NCI-H187 (cell line): ENCODE measurements at places on chromosomes 11 and 22.
A peak's percentile ranks its signal among the peaks of the same experiment; 100 is the strongest.

DNA sequence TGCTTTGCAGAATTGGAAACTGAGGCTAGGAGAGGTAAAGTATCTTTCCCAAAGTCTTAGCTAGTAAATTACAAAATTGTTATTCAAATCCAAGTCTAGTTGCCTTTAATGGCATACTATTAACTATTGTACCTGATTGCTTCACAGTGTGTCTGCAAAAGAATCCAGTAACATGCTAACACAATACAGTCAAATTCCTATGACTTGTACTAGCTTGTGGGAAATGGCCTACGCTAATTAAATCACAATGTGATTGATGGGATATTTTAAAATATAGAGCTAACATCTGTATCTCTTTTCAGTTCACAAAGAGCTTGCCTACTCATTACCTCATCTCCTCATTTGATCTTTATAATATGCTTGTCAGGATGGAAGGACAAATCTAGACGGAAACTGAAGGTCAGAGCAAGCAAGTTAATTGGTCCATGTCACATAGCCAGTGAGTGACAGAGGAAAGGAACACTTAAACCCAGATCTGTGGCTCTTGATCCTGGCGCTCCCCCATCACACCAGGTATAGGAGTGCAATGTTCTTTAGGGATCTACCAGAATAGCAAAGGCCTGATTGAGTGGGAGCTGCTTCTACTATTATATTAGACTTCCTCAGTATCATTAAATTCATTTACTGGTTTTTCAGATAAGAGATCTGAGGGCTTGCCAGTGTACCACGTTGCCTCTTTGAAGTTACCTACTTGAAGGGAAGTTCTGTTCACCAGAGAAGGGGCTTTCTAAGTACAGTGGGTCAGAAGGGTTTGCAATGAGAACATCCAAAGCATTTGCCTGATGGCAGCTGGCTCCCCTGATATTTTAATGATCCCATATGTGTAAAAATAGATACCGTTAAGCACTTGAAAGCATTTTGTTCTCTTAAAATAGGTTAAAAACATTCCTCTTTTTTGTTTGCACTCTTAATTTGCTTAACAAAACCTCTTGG, 213.6 kb upstream of the SESN3 start:
- DNase-seq, result no peak

- DNase-seq, result no peak
Measured at GRCh38 chr22:23269441-23270211, 89.3 kb downstream of the BCR start.

DNA sequence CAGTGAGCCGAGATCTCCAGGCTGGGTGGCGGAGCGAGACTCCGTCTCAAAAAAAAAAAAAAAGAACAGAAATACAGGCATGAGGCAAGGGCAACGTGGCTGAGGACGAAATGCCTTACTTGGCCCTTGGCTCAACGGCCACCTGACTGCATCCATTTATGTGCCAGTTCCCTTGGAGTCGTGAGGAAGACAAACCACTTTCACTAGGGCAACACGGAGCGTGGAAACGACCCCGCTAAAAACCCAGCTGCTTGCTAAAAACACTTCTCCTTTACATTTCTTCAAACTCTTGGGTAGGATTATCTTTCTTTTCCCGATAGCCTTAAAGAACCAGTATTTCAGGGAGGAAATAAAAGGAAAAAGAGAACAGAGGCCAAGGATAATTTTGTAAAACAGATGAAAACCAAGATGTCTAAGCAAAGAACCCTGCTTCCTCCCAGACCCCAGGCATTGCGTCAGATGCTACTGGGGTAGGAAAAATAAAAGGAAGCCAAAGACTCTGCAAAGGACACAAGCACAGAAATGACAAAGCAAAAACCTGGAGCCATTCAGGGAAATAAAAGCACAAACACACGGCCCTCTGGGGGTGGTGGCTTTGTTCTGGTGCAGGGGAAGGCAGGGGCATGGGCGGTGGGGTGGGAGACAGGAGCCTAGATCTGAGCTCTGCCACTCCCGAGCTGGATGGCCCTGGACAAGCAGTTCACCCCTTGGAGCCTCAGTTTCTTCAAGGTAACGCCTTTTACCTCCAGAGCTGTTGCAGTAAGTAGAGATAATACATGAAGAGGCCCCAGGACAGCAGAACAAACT, 37.0 kb downstream of the PC start:
- DNase-seq, result no peak

GRCh38 chr22:49704345-49705215, 123.1 kb downstream of the BRD1 start:
- no peak for DNase-seq

DNA sequence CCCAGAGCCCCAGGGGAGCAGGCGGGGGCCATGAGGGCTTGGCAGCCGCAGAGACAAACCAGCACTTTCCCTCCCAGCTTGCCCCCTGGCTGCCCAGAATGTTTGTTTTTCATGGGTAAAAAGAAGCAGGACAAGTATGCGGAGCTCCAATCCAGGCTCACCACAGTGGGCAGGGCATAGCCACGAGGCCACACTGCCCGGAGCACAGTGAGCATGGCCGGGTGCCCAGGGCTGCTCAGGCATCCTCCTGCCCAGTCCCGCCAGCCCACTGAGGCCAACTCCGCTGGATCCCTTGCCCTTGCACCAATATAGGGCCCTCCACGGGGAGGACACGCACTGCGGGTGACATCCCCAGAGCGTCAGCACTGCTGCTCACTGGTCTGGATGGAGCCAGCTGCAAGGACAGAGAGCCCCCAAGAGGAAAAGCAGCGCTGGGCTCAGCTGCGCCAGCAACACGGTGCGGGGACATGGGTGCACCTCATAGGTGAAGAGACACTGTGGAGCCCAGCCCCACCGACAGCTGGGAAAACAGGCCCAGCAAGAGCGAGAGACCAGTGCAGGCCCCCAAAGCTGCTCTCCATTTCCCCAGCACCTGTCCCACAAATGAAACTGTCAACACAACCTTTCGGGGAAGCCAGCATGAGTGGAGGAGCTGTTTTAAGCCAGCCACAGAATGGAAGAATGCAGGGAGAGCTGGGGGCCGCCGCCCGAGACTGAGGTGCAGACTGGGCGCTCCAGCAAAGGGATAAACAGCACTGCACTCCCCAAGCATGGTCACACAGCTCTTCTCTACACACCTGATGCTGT, 24.8 kb downstream of the ARVCF start:
- no peak for DNase-seq

GRCh38 chr11:7306900-7307299, 55.2 kb downstream of the SYT9 start:
- no peak for DNase-seq

- no peak for DNase-seq
Measured at GRCh38 chr11:120338107-120338933, 2.1 kb downstream of the ARHGEF12 start.

DNA sequence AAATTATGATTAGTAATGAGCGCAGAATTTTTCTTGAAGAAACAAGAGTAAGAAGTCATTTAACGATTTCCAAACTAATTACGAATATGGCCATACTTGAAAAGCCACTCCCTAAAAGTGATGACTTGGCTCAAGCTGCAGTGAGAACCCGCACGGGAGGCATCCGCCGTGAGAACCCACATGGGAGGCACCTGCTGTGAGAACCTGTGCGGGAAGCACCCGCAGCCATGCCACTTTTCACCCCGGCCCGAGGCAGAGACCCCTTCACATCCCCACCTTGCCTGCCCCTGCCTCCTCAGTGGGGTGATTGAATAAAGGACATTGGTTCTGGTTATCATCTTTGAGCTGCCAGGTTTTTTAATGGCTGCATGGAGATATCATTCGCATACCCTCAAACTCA, 89.7 kb downstream of the BRD1 start:
- no peak for DNase-seq

DNA sequence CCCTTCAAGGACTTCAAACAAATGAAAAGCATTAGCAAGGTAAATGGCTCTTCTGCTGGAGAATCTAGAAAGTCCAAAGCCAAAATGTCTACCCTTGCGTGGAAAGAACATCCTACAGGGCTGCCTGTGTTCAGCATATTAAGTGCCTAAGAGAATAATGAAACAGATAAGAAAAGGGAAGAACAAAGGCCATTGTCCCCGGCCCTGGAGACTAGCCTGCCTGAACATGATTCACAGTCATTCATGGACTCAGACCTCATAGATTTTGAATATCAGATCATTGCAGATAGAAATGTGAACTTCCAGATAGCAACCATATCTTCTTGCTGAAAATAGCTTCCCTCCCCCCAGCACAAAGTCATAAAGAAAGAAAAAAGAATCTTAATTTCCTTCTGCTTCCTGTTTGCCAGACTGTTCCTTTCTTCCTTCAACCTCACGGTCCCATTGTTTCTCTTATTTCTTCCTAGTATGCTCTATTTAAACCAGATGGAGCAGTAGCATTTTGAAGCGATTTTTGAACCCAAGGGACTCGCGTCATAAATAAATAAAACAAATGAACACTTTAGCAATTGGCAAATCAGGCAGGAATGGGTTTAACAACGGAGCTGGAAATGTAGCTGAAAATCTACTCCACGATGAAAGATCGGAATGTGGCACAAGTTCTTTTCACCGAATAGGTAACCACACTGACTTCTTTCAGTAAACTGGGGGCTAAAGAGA, 408.2 kb upstream of the CCDC90B start:
- no peak for DNase-seq

DNA sequence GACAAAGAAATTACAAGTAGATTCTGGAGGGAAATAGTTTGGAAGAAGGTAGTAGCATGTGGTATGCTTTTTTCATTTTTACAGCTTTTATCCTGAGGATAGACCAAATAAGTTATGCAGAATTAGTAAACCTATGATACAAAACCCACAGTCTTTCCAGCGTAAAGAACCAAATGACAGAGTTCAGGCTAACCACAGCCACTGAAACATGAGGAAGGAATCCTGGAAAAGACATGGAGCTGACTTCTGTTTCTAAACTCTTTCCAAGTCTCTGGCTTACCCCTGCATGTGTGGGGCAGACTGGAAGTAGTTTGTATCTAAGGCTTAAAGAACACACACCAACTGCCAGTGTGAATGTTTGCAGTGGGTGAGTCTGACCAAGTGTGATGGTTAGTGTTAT, 258.4 kb upstream of the TENM4 start:
- DNase-seq, result no peak

GRCh38 chr22:39624501-39624821, 53.9 kb downstream of the CACNA1I start:
- DNase-seq, result no peak

DNA sequence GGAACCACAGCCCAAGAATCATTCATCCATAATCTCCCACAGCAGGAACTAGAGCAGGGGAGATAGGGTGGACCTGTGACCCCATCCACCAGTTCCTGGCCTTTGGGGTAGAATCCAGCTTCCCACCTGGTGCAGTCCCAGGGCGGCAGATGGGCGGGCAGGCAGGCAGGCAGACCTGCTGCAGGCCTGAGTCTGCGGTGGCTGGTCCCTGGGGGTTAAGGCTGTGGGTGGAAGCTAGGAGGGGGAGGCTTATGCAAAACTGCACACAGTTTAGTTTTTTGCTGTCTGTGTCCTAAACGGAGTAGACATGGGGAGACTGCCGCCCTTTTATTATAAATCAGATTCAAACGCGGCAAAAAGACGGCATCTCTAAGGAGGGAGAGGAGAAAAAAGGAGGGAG, 4.5 kb upstream of the NEFH start:
- no peak for DNase-seq

DNA sequence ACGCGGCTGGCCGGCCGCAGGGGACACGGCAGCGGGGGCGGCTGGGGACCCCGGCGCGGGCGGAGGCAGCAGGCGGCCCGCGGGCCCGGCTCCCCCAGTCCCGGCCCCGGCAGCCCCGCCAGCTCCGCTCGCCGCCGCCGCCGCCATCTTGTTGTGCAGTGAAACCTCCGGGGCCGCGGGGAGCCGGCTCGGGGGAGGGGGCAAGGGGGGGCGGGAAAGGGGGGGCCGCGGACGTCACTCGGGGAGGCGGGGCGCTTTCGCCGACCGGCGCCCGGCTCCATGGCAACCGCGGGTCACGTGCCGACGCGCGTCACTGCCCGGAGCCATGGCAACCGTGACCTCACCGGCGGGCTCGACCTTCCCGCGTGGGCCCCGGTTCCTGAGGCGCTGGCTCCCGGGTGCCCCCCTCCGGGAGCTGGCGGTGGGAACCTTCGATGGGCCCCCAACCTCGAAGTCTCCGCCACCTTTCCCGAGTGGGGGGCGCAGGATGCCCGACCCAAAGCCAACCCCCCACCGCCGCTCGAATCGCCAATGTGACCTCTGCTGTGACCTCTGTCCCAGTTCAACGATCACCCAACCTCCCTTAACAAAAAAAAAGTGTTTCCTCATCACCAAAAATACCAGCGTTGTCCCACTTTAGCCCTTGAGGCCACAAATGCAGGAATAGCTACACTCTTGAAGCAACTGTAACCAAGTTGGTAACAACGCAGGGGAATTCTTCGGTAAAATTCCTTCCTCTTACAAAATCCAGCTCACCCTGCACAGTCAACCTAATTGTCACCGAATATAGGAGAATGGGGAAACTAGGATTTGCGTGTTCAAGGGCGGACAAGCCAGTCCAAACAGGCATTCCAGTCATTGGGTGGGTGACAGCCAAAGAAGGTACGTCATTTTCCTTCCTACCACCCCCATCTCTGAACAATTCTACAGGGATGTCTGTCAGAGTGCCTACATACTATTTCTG, at the start of gene SIK3:
TSS of gene SIK3 (minus strand) at position 160 of the 964 bp plus-strand sequence. CDS start at position 147, 13 bp downstream.
- peak; percentile 64 for DNase-seq

GRCh38 chr11:8354622-8355415, 91.1 kb upstream of the LMO1 start:
- DNase-seq, result peak; percentile 41

DNA sequence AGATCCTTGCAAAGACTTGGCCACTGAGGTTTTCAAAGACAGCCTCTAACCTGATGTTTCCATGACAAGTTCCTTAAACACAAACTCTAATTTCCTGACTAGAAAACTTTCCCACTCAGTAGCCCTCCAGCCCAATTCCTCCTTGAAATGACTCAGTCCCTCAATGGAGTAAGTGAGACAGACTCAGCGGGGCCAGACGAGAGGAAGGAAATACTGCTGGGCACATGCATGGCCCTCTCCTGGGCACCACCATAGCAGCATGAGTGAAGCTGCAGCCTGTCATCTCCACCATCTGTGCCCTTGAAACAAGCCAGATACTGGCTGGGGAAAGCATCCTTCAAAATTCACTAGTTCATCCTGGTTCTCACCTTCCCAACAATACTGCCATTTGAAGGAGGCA, 76.2 kb upstream of the GDPD4 start:
- DNase-seq, result no peak

DNA sequence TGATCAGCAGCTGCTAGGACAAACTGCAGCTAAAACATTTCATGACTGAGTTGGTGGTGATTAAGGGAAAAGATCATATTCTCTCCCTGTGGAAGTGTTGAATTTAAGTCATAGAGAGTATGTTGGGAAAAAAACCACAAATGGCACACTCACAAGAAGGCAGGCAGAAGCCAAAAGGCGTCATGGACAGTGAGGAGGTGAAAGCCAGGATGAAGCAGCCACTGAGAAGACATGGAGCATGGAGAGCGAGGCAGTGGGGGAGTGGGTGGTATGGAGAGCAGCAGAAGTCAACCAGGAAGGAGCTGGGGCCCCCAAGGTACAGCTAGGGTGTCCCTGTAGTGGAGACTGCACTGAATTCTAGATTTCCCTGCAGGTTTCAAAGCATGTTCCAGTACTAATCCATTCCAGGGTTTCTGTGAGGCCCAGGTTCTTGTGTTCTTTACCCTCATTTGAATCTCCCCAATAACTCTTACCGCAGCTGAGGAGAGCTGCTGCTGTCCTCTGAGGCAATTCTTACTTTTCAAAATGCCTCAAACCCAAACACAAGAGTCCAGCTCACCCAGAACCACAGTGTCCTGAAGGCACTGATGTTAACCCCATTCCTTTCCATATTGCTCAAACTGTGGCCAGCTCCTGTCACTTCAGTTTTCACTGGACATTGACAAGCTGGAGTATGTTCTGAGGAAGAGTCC, 191.8 kb upstream of the E2F8 start:
- peak; percentile 84 for DNase-seq
